Activated CD4-positive, alpha-beta T cell treated with anti-CD3 and anti-CD28 coated beads, Interleukin-2, amount 50 U/mL, for 48 hours (primary cell): ENCODE measurements at places on chromosomes 6 and 20.

GRCh38 chr6:142879527-142879926 is 65.4 kb downstream of the HIVEP2 start:
- no peak for DNase-seq

DNA sequence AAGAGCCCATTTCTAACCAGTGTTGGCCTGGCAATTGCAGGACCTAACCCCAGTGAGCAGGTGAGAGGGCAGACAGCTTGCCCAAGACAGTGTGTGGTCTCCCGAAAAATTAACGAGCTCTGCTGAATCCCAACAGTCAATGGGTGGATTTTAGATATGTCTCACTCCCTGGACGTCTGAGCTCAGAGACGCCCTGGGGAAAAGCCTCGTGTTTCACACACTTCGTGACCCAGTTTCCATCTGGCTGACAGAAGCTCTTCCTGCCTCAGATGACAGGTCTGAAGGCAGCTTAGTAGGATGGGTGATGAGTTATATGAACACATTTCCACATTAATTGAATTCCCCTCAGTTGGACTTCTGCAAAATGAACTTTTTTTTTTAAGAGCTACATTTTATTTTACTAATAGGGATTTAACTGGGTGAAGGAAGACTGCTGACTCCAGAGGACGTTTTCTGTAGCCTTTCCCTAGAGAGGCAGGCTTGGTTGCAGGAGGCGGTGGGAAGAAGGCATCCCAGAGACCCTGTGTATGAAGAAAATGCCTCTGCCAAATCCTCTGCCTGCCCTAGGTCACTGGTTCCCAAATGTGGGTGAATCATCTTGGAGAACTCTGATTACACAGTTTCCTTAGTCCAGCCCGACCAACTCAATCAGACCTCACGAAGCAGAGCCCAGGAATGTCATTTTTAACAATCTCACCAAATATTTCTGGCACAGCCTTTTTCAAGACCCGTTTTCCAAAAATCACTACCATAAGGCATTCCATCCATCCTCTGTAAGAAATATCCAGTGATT is 71.7 kb upstream of the LY86 start:
- DNase-seq = no peak

DNA sequence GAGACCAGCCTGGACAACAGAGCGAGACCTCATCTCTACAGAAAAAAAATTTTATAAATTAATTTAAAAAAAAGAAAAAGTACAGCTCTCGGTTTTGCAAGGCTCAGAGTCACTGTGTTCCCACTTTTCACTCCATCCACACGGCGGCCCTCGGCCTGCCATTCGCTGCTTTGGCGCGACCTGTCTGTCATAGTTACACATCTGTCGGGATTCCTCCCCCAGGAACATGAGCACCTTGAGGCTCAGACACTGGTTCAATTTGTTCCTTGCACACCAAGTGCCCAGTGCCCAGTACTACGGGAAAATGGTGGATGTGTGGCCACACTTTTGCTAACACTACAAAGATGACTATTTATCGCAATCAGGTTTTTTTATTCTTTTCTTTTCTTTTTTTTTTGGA is 8.4 kb downstream of the CTSZ start:
- no peak for DNase-seq

DNA sequence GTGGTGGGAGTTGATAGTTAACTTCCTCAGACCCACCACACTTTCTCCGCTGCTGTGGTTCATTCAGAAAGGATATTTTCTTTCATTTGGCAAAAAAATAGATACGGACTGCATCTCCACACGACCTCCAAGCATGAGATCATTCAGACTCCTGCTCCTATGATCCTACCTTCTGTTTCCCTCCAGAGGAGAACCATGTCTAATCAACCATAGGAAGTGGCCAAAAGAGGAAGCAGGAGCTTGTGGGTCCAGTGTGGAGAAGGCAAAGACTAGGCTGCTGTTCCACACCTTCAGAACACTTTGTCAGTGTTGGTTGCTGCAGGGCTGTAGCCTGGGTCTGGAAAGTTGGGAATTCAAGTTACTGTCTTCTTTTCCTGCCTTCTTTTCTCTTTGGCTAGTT is 10.6 kb upstream of the KIF13A start:
- DNase-seq = no peak

- DNase-seq = no peak
Measured at GRCh38 chr20:38864662-38865061, 59.2 kb downstream of the PPP1R16B start.

GRCh38 chr20:4445784-4446183 is 275.9 kb upstream of the PRND start:
- no peak for DNase-seq

GRCh38 chr6:13865141-13865540 is 50.8 kb upstream of the MCUR1 start:
- no peak for DNase-seq

GRCh38 chr6:167568407-167569024 is 243.6 kb downstream of the TTLL2 start:
- no peak for DNase-seq

GRCh38 chr6:95578106-95578410 is 723 bp downstream of the MANEA start:
- DNase-seq = no peak

DNA sequence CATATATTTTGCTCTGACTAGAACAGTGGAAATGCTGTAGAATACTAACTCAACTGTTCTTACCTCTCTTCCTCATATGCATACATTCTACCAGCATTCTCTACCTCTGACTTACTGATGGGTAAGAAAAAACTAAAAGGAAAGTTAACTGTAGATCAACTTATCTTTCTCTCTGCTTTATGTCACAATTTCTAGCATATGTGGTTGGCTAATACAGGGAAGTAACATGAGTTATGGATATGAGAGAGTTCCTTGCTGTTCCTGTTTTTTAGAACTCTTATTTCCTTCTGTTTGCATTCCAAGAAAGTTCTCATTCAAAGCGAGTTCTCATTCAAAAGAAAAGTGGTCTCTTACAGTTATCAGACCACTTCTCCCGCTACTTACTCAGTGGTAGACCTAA is 226.8 kb upstream of the SGK1 start:
- no peak for DNase-seq

GRCh38 chr6:25449774-25450173 is 170.6 kb downstream of the CARMIL1 start:
- DNase-seq = no peak

DNA sequence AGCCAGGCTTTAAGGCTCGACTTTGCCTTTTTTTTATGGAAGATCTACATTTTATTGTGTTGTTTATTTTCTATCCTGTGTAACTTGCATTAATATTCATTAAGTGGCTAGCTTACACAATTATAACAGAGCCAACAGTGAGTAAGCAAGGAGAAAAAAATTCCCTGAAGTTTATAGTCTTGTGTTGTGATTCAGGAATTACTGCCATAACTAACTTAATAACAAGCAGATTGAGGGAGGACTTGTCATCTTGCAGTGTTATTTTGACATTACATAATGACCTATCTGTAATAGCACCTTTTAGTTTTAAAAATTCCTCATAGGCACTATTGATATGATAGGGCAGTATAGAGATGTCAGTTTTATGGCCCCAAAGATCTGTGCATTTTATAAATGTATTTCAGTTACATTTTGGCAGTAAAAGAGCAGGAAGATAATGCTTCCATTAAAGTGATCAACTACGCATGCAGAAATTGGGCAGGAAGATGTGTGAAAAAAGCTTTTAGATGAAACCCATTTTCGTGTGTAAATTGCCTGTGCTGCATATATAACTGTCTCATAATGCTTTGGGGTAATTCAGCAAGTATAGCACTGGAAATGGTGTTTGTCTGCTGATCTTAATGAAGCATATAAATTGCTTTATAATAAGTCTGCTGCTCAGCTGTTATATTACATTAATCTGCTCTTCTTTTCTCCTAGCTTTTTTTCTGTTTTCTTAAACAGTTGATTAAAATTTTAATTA is 123.0 kb downstream of the SMAP1 start:
- DNase-seq = no peak

GRCh38 chr20:51481341-51481914 is 61.1 kb downstream of the NFATC2 start:
- DNase-seq = peak; percentile 74

DNA sequence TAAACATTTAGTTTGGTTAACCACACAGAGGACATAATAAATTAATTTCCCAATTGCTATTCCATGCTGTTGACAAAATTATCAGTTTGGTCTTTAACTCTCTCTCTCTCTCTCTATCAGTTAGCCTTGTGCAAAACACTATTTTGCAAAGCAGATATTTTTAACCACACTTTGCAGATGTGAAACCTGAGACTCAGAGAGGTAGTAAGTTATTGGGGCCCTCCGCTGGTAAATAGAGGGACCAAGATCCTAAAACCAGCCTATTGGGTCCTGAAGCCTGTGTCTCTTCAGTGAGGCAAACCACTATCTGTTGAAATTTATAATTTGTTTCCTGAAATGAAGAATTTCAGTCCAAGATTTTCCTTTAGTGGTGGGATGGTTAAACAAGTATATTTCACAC is 231.0 kb downstream of the SOD2 start:
- no peak for DNase-seq

DNA sequence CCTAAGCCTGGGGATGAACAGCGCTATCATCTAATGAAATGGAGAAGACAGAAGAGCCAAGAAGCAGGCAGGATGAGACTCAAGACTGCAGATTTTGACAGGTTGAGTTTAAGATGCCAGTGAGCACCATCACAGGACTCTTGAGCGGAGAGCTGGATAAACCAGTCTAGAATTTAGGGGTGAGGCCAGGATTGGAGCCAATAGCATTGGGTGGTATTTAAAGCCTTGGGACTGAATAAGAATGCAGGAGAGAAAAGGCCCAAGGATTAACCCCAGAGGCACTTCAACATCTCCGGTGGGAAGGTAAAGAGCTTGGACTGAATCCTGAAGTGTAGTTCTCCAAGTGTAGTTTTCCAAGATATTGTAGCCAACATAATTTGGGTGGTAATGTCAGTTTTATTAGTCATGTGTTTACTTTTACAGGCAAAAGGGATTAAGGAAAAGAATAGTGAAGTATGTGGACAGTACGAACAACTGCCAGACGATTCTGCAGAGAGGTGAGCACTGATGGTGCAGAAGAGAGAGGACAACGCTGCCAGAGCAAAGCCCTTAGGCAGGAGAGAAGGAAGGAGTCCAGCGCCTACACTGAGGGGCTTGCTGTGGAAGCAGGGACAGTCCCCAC is 85.2 kb downstream of the DTNBP1 start:
- no peak for DNase-seq

DNA sequence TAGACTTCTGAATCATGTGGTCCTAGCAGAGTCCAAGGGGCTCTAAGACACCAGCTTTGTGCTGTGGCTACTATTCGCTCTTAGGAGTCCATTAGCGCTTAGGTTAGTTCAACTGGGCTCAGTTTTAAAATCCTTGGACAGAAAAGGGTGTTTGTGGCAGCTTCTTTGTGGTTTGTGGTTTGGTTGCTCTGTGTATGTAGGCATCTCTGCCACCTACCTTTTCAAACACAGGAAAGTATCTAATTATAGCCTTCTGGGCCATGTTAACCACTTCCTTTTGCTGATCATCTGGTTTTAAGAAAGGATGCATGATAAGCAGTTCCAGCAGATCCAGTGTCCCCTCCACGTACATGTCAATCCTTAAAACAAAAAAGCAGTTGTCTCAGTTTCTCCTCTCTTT is 10.8 kb downstream of the GSTA4 start:
- peak; percentile 40 for DNase-seq

- DNase-seq = no peak
Measured at GRCh38 chr6:146545581-146545980, 1.9 kb downstream of the RAB32 start.

DNA sequence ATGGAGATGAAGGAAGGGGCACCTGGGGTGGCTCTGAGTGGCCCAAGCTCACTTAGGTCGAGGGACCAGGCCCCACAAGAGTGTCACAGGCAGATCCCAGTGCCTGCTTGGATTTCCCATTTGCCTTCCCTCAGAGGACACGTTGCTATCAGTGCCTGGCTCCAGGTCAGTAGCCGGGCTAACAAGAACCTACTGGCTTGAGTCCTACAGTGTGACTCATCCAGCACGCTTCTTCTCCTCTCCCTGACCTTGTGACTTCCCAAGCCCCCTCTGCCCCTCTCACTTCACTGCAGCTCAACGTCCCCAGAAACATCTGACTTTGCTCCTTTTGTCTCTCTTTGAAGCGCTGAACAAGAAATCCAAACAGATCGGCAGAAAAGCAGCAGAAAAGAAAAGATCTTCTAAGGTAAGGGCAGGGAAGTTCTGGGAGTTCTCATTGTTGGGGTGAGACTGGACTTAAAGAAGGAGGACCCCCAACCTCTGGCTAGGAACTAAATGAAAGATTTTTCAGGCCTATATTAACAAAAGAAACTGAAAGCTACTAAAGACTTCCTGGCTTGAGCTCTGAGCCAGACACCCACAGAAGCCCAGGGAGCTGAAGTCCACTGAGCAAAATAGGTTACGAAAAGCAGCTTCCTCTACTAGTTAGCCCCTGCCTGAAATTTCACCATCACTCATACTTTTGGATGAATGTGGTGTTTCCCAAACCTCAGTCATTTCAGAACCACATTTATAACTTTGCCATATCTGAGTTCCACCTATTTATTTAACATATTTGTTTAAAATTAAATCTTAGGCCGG is 21.5 kb downstream of the ASIP start:
- no peak for DNase-seq

DNA sequence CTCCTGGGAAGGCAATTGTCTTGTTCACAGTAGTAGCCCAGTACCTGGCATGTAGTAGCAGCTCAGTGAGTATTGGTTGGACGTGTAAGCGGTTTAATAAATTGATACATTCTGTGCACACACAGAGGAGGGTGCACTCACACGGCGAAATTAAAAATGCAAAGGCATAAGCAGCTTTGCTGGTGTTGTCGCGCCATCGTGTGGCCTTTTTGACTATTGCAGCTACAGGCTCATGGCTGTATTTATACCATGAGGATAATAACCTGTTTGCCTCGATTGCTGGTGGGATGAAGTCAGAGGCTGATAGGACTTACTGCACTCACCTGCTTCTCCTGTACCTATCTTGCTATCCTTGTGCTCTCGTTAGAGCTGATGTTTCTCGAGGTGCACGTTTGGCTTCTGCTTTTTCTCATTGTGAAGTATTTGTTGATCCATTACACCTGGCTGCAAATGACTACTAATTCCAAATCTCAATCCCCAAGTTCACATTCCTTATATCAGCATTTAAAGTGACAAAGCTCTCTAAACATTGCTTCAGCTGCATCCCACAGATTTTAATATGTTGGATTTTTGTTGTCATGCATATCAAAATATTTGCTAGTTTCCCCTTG is 61.5 kb downstream of the TBXT start:
- DNase-seq = peak; percentile 84

GRCh38 chr6:81861281-81861680 is 108.8 kb upstream of the TENT5A start:
- no peak for DNase-seq

GRCh38 chr20:60211618-60212463 is 253.6 kb downstream of the CDH26 start:
- DNase-seq = no peak

DNA sequence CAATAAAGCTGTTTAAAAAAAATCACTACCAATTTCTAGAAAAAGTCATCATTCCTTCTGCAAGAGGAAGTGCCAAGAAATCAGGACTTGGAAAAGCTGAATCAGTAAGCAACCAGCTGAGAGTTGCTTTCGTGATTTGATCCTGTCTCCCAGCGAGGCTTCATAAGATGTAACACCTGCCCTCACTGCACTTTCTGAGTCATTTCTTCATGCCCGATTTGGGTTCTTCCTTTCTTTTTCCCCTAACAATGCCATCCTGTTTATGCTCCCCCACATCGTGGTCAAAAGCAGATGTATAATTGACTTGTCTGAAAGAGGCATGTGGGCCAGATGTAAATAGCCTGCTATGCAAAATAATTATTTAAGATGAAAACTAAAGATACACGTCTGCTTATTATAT is 52.1 kb downstream of the RIPOR2 start:
- DNase-seq = peak; percentile 46
